ENCODE measurements at places on chromosomes 4 and X. TPM values are rescaled to one million over a fixed set of nuclear protein-coding genes. Genes with fewer than 3 reads are reported as not detected.

Gene HPGD
- total RNA-seq, result 1.3 TPM

Gene SMAD1
- 23.5 TPM for total RNA-seq

Gene PRRG3
- total RNA-seq, result not detected

DNA sequence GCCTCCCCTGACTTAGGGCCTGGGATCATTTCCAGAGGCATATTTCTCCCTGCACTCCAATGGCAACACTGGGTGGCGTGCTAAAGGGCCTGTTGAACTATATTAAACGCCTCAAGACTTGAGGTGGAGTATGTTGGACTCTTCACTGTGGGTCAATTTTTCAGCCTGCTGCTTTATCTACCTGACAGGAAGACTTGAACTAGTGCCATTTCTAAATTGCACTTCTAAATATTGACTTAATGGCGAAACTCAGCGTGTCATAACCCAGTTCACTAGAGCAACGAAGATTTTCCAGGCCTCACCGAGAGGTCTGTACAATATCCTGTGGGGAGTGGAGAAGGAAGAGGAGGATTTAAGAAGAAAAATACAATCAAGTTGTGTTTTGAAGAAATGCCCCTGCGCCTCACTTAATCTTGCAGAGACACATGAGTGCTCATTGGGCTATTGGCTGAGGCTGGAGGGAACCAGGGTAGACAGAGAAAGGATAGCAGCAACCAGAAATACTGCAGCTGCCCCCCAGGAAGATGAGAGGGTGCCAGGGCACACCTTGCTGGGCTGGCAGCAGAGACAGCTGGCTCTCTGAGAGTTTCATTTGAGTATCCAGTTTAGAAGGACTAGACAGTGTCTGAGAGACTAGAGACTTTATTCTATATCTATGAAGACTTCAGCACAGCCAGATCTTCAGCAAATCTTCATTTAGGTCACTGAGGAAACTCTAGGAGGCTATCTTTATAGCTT is 67.4 kb downstream of the ENPP6 start:
- DNase-seq, result no peak

GRCh38 chrX:38403834-38404233 is 51.4 kb downstream of the OTC start:
- DNase-seq, result no peak

GRCh38 chr4:86472377-86473019 is 112.6 kb upstream of the MAPK10 start:
- no peak for DNase-seq

- DNase-seq, result peak; percentile 49
Measured at GRCh38 chr4:153643406-153644383, 40.4 kb upstream of the TLR2 start.

GRCh38 chr4:65737672-65738071 is 67.4 kb upstream of the EPHA5 start:
- no peak for DNase-seq

DNA sequence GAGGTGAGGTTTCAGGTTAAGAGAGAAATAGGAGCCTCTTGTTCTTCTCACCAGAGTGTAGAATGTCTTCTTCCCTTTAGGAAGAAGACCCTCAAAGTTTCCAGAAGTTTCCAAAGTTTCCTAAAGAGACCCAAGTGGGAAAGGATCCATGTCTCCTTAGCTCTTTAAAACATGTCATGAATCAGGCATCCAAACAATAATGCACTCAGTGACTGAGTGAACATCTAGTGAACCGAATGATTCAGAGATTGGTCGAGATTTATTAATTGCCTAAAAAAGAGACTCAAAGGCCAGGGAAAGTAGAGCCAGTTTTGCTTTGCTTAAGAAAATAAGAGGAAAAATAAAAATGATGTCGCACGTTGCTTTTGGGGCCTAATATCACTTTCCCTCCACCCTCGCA is 29.4 kb downstream of the FGF5 start:
- DNase-seq, result no peak

- DNase-seq, result peak; percentile 59
Measured at GRCh38 chr4:29970626-29971025, 749.5 kb upstream of the PCDH7 start.

- DNase-seq, result no peak
Measured at GRCh38 chr4:116736756-116737155, 348.6 kb downstream of the TRAM1L1 start.

GRCh38 chr4:71201057-71201456 is 137.8 kb upstream of the SLC4A4 start:
- no peak for DNase-seq

- DNase-seq, result peak; percentile 31
Measured at GRCh38 chrX:42678133-42678532, 99.8 kb downstream of the PPP1R2C start.

- no peak for DNase-seq
Measured at GRCh38 chr4:158538911-158539310, 17.2 kb downstream of the RXFP1 start.
